ENCODE measurements at places on chromosomes 2 and 18.

- no peak for DNase-seq
These were observed 13.1 kb downstream of the DAW1 start for GRCh38 chr2:227884511-227884947.

GRCh38 chr2:65050931-65051330 lies 5.3 kb upstream of the CEP68 start:
- DNase-seq: no peak

DNA sequence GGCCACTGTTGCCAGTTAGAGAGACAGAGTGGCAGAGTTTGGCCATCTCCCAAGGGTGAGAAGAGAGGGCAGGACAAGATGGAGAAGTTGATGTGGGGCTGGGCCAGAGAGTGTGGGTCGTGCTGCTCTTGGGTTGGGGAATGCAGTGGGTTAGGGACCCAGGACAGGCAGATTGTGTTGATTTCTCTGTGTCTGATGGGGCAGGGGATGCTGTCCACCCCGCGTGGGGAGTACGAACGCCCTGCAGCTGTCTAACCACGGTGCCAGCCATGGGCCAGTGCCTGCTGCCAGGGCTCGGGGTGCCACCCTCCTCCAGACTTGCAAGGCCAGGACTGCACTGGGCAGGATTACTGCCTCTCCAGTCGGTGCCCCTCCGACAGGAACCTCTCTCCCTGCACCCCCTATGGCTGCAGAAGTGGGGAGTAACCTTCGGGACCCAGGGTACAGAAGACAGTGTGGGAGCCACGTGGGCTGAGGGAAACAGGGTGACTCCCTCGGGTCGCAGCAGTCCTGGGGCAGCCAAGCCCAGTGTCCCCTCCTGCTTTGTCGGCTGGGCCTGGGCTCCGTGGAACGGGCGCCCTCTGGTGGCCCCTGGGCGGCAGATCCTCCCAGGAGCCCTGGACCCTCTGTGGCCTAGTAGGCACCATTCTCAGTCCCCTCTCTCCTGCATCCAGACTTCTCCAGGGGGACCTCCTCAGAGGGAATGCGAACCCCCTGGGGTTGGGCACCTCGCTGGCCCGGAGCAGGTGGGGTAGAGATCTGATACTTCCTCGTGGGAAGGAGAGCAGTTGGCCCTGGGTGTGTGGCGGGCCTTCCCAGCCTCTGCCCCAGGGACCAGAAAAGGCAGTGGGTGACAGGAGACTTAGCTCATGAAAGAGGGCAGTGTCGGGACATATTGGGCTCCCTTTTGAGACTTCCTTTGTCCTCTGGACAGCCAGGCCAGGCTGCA lies 2.7 kb downstream of the GPC1 start:
- DNase-seq: peak; percentile 8

- DNase-seq: no peak
These were observed 78.8 kb upstream of the ARHGAP28 start for GRCh38 chr18:6650747-6651146.

DNA sequence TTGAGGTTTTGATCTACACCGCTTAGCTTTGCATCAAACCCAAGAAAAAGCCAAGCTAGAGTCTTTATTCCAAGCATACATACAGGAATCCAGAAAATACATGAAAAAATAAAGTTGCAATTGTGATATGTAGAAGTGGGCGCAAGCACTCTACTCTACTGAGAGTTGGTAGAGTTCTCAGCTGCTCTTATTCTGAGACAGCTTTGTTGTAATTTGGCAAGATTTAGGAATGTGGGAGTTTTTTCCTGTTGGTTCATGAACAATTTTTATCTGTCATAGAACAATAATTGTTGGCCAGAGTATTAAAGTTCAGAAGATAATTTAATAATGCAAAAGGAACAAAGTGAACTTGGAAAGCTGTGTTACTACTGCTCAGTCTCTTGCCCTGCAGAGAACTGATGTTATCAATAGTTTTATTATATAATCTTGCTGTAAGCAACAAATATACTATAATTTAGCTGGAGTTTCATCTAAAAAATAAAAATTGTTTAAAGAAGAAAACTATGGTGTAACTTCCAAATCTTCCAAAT lies 302.0 kb upstream of the RND3 start:
- DNase-seq: no peak

GRCh38 chr2:8984855-8985254 lies 18.6 kb downstream of the MBOAT2 start:
- no peak for DNase-seq

GRCh38 chr18:53219853-53220252 lies 879.9 kb downstream of the DCC start:
- no peak for DNase-seq

GRCh38 chr2:15472133-15472532 lies 89.0 kb downstream of the NBAS start:
- no peak for DNase-seq

DNA sequence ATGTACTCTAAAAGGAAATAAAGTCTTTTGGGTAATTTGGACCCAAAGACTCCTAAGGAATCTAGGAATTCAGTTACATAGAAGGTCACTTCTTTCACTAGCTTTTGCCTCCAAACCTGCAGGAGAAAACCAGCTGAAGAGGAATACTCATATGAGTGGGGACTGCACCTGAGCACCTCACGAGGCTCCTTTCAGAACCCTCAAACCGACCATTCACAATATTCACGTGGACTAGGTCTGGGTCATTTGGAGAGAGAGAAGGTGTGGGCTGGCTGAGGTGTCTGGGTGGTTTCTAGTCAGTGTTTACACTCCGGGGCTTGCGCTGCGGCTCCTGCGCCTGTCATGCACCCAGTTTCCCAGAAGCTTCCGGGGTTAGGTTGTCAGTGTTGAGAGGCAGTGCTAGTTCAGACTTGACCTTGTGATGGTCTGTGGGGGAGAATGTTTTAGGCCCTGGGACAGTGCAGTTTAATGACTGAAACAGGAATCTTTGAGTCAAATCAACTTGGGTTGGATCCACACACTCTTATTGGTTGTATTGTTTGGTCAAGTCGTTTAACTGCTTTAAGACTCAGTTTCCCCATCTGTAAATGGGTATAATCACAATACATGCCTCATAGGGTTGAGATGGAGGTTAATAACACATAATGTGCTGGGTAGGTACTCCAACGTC lies 78.4 kb downstream of the LIMS1 start:
- DNase-seq: no peak

GRCh38 chr18:77223653-77224052 lies 26.0 kb upstream of the GALR1 start:
- no peak for DNase-seq

DNA sequence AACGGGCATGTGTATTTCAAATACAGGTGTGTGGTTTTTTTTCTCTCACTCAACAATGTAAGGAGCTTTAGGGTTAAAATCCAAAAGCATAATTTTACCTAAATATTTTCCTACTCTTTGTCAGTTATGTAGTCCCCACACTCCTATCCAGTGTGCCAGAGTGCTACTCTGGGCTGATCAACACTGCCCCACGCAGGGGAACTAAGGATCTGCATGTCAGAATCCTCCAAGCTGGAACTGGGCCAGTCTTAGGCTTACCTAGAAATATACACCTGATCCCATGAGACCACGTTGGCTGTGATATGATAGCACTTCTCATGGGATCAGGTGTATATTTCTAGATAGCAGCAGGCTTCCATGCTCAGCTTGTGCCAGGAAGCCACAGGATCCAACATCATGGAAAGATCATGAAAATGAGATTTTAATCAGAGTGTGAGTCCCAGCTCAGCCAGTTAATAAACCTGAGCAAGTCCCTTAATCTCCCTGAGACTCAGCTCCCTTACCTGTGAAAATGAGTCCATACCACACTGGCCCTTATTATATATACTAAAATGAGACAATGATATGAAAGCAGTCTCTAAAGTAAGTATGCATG lies 29.7 kb downstream of the CCDC141 start:
- peak; percentile 11 for DNase-seq

DNA sequence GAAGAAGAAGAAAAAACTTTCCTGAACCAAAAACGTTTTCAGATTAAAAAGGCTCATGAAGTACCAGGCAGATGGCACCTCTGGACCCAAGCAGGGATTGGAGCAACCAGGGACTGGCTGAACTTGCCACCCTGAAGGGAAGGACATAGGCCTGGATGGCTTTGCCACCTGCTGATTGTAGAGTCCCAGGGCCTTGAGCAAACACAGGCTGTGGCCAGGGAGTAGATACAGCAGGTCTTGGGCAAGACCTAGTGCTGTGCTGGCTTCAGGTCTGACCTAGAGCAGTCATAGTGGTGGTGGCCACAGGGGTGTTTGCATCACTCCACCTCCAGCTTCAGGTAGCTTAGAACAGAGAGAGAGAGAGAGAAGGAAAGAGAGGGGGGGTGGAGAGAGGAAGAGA lies 231.5 kb upstream of the FBXO11 start:
- DNase-seq: no peak

DNA sequence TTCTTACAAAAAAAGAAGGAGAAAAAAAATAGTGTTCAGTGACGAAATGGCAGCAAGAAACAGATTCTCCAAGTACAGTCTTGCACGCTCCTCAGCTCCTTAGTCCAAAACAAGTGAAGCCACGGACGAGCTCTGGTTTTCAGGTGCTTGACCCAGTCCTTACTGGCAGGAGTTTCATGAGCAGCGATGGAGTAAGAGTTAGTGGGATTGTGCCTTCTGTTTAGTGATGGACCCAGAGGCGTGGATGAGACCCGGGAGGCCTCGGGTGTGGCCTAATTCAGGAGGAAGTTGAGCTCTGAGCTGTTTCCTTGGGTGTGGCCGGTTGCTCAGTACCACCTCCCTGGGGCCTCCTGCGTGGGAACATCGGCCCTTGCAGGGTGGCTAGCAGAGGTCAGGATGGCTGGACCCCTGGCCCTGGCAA lies 52.0 kb downstream of the KIF5C start:
- no peak for DNase-seq

GRCh38 chr2:130874512-130874911 lies 37.8 kb downstream of the ARHGEF4 start:
- DNase-seq: no peak

DNA sequence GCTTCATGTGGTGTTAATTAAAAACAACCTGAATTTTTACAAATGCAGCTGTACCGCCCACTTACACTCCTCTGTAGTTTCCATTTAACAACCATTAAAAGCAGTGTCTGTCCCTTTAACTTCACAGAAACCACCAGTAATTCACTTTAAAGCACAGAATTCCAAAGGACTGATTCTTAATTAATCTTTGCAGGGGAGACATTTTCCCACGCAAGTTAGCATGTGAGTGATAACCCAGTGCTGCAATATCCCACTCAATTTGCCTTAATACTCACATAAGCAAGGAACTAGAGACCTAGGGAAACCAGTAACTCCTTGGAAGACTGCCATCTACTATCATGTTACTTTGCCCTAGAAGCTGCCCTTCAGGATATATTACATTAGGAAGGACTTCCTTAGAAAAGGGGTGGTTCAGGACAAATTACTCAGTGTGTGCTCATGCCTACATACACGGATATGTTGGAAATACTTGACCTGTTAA lies 102.3 kb downstream of the OSR1 start:
- DNase-seq: no peak

DNA sequence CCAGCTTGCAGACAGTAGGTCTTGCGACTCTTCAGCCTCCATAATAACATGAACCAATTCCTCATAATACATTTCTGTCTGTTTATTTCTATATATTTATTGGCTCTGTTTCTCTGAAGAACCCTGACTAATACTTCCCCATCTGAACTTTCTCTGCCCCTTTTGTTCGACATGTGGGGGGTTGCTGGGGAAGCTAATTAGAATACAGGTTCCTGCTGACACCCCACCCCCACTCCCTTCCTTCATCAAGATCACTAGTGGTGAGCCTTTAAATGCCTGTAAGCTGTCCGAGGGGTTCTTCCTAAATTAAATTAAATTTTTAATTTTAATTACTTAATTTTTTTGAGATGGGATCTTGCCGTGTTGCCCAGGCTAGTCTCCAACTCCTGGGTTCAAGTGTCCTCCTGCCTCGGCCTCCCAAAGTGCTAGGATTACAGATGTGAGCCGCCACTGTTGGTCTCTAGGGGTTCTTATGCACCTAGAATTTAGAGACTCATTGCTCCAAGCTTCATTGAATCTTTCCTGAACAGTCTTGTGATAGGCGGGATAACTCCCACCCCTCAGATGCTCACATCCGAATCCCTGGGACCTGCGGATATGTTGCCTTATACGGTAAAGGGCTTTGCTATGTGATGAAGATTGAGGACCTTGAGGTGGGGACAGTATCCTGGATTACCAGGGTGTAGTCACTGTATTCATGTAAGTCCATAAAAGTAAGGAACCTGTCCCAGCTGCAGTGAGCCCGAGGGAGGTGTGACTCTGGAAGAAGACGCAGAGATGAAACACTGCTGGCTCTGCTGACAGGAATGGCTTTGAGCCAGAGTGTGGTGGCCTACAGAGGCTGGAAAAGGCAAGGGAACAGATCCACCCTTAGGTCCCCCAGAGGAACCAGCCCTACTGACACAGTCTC lies 26.2 kb downstream of the HPCAL1 start:
- no peak for DNase-seq

DNA sequence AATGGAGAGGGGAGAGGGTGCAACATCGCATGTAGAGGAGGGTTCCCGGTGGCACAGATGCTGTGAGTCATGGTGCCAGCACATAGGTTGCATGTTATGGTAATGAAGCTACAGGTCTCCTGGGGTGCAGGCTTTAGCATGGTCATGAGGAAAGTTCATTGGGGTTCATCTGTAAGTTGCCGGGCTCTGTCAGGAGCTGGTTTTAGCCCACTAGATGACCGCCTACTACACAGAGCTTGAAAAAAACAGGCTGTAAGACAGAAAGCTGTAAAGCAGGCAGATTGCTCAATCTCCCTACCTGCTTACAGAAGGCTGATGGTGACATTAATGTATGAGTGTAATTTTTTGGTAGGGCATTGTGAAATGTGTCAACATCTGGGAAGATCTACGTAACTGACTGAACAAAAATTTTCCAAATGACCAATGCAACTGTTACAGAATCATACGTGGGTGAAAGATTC lies 23.9 kb downstream of the DYSF start:
- DNase-seq: no peak

DNA sequence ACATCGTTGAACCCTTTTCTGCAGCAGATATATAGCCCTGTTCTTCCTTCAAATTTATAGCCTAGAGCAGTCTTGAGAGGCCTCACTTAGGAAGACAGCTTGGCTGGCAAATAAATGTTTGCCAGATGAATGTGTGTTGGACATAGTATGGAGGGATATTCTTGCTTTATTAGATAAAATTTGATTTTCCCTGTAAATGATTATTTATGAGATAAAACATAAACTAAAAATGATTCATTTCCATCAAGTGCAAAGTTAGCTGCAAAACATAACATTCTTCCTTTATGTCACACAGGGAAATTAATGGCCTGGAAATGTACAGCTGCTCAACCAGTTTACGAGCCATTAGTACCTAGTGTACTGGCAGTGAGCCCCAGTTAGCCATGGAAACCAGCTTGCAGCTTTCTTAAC lies 82.5 kb downstream of the LIMS1 start:
- DNase-seq: peak; percentile 75

DNA sequence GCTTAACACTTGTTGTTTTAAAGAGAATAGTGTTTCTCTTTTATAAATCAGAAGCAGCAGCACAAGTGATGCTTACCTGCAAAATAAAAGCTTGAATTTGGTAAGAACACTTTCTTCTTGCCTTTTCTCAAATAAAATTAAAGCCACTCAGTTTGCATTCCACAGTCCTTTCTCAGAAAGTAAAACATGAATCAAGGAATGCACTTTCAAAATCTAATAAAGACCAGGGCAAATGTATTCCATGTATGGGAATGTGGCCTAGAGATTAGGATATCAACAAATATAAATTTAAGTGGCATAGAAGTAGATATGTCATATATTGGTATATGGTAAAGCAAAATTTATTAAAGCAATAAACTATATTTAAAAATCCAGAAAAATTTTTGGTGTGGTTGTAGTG lies 352.8 kb downstream of the THSD7B start:
- no peak for DNase-seq

GRCh38 chr2:232999354-232999753 lies 13.7 kb downstream of the NGEF start:
- no peak for DNase-seq

- no peak for DNase-seq
These were observed 23.8 kb upstream of the TTC39C start for GRCh38 chr18:23990474-23991410.
